ENCODE measurements at places on chromosomes 12 and 14.

GRCh38 chr12:57940915-57941164 lies 527 bp upstream of the ATP23 start:
- DNase-seq = no peak
- H3K4me3 ChIP-seq = peak overlapping the region; percentile 77
- H3K27me3 ChIP-seq = no peaks in the 10 kb centered on the region
- peak overlapping the region; percentile 90 for H3K27ac ChIP-seq
- H3K4me1 ChIP-seq = peaks cover 15% of the 10 kb centered on the region

DNA sequence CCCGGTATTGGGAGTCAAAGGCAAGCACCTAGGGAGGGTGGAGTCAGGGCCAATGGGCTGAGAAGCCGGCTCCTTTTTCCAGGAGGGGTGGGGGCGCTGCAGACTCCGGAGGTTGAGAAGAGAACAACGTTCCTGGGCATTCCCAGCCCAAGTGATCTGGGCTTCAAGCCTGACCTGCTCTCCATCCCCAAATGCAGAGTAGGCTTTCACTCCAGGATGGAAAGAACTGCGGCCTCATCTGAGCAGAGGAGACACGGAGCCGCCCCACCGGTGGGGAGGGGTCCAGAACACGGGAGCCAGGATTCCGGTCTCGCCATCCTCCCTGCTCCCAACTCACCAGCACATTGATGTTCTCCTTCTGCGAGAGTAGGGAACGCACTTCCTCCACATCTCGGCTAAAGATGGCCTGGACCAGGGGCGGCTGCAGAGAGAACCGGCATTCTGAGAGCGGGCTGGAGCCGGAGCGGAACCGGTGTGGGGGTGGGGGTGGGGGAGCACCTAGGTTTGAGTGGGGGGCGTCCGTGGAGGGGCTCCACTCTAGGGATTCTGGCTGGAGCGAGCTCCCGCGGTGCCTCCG lies 605 bp downstream of the ANKRD52 start:
- peaks cover 11% of the 10 kb centered on the region for H3K36me3 ChIP-seq
- DNase-seq = no peak
- no peaks in the 10 kb centered on the region for H3K27me3 ChIP-seq
- H3K4me3 ChIP-seq = peak overlapping the region; percentile 97
- H3K4me1 ChIP-seq = peaks cover 41% of the 10 kb centered on the region

DNA sequence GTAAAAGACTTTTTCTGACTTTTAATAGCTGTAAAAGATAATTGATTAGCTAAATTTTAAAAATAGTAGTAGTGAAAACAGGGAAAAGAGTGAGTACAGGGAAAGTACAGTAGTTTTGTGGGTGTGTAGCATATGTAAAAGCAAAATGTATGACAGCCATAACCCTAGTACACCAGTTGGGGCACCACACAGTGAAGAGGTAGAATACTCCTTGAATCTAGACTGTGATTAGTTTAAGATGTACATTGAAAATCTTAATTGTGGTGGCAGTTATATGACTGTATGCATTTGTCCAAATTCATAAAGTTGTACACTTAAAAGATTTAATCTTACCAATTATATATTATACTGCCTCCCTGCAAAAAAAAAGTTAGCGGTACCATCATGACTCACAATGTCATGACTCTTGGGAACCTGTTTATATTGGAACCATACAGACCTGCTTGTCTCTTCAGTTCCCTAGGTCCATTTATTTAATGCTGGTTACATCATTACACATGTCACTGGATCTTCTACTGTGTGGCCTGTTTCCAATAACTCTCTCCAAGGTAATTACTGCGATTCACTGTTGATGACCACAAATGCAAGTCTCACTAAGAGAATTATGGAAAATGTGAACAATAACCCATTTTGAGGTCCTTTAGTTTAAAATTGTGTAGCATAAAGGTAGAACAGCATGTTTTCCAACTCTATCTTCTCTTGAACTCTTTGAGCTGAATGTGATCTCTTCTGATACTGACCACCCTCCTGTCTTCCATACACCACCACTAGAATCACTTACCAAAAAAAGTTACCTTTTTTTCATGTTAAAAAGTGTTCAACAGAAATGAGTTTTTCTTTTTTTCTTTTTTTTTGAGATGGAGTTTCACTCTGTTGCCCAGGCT lies 264.2 kb upstream of the AMIGO2 start:
- no peaks in the 10 kb centered on the region for H3K36me3 ChIP-seq
- no peaks in the 10 kb centered on the region for H3K4me1 ChIP-seq
- no peak for DNase-seq
- H3K27me3 ChIP-seq = no peaks in the 10 kb centered on the region
- no peak overlapping the region for H3K27ac ChIP-seq
- H3K4me3 ChIP-seq = no peak overlapping the region

DNA sequence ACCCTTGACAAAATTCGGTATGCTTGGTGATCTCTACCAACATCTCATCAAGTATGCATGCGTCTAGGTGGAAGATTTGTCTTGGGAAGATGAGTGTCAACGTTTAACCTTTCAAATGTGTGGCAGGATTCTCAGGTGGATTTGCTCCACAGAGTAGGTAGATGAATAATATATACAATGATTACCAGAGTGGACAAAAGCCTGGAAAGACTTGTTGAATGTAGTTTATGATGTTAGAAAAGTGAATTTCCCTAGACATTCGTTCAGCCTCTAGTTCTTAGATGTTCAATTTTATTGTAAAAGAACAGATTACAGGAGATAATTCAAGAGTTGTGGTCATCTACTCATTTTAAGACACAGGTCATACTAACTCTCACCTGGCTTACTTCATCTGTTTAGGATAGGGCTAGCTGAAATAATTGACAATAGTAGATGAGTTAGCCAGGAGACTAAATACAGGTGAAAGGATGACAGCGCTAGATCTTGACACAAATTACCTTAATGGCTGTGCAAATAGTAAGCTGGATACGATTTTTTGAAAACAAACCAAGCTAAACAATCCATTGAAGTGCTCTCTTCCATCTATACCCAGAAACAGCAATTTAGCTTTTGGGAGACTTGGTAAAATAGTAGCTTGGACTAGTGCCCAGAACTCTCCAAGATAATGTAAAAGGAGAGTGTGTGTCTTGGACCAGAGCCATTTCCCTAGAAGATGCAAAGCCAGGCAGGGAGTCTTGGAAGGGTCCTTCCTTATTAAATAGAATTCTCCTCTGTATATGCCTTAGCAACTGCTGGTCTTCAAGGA lies 168.0 kb downstream of the DACT1 start:
- H3K4me1 ChIP-seq = no peaks in the 10 kb centered on the region
- DNase-seq = no peak
- no peaks in the 10 kb centered on the region for H3K27me3 ChIP-seq
- H3K27ac ChIP-seq = no peak overlapping the region

GRCh38 chr14:24839617-24840203 lies 205.7 kb upstream of the GZMB start:
- no peak overlapping the region for H3K4me3 ChIP-seq
- H3K36me3 ChIP-seq = no peaks in the 10 kb centered on the region
- no peaks in the 10 kb centered on the region for H3K27me3 ChIP-seq
- no peaks in the 10 kb centered on the region for H3K4me1 ChIP-seq

All from psoas muscle (tissue), 8 donors.